Endodermal cell (in vitro differentiated cells): ENCODE measurements at places on chromosomes 1 and 21. TPM values are rescaled to one million over a fixed set of nuclear protein-coding genes. Genes with fewer than 3 reads are reported as not detected.

ZSWIM5 gene
- 11.4 and 12.3 TPM in 2 replicates for total RNA-seq

S100A14 gene
- total RNA-seq, result 45.7 and 53.8 TPM in 2 replicates

ERI3 gene
- 72.2 to 98.0 TPM (median 92.1 TPM) in 3 replicates for total RNA-seq

RNF186 gene
- not detected in 2 replicates for total RNA-seq

SWT1 gene
- 7.1 to 13.4 TPM (median 12.0 TPM) in 3 replicates for total RNA-seq

GJA8 gene
- not detected in 2 replicates for total RNA-seq

ZNF648 gene
- total RNA-seq, result 0.29 TPM in 2 replicates

VAMP3 gene
- 54.5 and 60.2 TPM in 2 replicates for total RNA-seq

ZC3H11A gene
- 81.8 and 83.9 TPM in 2 replicates for total RNA-seq
